Daoy (cell line): ENCODE measurements at places on chromosomes 2 and 18. TPM values are rescaled to one million over a fixed set of nuclear protein-coding genes. Genes with fewer than 3 reads are reported as not detected.

DNA sequence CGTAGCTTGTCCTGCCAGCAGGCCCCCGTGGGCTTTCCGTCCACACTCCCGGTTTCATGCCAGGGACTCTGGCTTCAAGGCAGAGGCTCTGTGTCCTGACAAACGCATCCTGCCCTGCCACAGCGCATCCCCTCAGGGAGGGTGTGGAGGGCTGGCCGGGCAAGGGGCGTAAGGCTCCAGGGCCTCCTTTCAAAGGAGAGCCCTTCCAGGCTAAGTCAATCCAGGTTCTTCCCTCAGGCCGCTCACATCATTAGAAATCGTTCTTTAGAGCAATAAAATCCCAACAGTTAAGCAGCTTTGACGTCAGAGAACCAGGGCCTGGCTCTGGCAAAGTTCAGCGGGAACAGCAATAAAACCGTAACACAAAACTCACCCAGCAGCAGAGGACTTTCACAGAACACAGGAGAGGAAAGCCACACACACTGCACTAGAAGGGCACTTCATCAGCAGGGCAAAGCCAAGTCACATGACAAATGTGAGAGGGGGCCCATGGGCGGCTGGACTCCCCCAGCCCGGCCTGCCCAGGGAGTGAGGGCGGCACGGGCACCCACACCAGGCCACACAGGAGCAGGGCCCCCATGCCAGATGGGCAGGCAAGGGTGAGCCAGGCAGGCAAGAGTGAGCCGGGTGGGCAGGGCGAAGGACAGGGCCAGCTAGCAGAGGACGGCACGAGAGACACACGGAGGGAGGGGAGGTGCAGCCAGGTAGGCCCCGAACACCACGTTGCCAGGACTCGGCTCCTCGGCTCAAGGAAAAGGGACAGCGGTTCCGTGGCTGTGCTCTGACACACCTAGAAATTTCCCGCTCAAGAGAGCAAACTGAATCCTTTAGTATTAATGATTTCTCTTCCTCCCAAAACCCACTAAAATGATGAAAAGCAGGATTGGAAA lies 52.0 kb downstream of the HDAC4 start:
- DNase-seq: no peak

GRCh38 chr2:235934059-235934773 lies 234.0 kb downstream of the GBX2 start:
- no peak for DNase-seq

- DNase-seq: no peak
Measured at GRCh38 chr18:13537022-13537780, 189.2 kb downstream of the FAM210A start.

- DNase-seq: no peak
Measured at GRCh38 chr2:29990129-29990528, 68.7 kb upstream of the ALK start.

- no peak for DNase-seq
Measured at GRCh38 chr2:42895134-42895790, 102.9 kb upstream of the HAAO start.

- no peak for DNase-seq
Measured at GRCh38 chr2:233409286-233409991, 55.1 kb downstream of the DGKD start.

GRCh38 chr2:234964631-234965461 lies 13.0 kb downstream of the SH3BP4 start:
- peak; percentile 66 for DNase-seq

- no peak for DNase-seq
Measured at GRCh38 chr2:52918551-52918950, 849.1 kb upstream of the CHAC2 start.

- no peak for DNase-seq
Measured at GRCh38 chr2:180938451-180938850, 42.0 kb upstream of the UBE2E3 start.

GRCh38 chr2:201260302-201260800 lies at the start of gene CASP8:
TSS of gene CASP8 (plus strand) at chr2:201260536. CDS start at chr2:201266487, 5,951 bp downstream.
- peak; percentile 71 for DNase-seq

DNA sequence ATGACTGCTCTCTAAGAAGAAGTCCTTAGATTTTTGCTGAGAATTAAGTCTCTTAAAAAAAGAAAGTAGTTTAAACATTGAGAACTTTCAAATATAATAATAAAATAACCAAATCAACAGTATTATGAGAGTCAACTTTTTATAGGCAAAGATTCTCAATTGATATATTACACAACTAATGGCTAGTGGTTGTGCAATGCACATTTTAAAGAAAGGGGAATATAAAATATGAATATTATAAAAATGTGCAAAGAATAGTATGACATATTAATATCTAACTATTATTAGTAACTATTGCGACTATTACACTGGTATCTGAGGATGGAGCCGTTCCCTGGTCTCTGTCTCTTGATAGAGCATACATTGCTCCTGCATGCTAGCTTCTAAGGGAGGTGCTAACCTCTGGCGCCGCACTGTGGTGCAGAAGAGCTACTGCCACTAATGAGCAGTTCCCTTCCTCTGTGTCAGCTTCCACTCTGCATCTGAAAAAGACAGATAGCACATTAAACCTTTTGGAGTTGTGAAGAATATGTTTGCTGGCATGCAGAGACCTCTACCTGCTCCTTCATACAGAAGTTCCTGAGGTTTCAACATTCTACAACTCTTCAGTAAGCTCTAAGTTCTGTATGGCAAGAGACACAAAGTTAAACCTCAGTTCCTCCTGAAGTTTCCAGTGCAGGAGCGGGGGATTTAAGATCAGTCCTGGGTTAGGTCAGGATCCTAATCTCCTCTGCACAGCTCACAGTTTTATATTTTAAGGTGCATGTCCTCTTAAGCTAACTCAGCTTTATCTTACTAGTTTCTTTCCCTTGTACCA lies 3.5 kb upstream of the SLC9A2 start:
- peak; percentile 58 for DNase-seq

DNA sequence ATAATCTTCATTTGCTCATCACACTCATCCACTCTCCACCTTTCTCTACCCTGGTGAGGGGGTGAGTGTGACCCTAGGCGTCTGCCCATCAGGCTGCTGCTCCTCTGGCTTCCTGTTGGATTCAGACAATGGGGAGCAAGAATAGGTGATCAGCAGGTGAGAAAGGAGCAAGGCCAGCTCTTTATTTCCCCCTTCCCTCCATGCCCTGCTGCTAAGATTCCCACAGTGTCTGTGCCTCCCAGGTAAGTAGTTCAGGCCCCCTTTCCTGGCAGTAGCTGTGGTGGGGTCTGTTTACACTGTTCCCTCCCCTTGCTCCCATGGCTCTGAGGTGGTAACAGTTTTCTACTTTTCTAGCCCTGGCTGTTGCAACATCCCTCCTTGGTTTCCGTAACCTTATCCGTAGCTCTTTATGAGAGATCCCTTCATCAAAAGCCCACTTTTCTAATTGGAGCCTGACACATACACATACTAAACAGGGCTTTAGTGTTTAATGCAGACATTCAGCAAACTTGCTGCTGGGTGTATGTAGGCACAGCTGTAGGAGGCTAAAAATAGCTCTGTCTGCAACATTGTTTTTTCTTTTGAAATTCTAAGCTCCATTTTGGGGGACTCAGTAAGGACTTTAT lies 27.5 kb downstream of the MAP2 start:
- DNase-seq: no peak

DNA sequence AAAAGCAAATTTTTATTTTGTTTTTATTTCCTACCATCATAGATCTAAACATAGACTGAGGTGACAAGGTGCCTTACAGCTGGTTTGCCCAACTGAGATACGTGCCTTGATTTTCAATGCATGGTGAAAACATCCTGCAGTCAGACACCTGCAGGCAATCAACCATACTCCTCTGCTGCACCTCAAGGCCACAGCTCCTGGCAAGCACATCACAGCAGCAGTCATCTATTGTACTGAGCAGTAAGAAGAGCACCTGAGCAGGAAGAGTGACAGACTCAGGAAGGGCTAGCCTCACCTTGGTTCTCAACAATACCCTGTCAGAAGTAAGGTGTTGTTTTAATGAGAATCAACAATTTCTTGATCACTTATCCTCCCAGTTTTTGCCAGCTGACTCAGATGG lies 1206.8 kb upstream of the NRXN1 start:
- no peak for DNase-seq

DNA sequence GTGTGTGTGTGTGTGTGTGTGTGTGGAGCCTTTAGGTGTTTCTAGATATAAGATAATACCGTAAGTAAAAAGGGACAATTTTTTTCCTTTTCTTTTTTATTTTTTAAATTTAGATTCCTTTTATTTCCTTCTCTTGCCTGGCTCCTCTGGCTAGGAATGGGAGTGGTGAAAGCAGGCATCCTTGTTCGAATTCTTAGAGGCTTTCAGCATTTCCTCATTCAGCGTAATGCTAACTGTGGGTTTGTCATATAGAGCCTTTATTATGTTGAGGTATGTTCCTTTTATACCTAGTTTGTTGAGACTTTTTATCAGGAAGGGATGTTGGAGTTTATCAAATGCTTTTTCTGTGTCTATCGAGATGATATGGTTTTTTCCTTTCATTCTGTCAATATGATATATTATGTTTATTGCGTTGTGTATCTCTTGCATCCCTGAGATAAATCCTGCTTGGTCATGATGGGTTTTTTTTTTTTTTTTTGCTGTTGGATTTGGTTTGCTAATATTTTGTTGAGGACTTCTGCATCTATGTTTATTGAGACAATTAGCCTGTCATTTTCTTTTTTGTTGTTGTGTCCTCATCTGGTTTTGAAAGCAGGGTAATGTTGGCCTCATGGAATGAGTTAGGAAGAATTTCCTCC lies 120.2 kb downstream of the XRCC5 start:
- DNase-seq: no peak

DNA sequence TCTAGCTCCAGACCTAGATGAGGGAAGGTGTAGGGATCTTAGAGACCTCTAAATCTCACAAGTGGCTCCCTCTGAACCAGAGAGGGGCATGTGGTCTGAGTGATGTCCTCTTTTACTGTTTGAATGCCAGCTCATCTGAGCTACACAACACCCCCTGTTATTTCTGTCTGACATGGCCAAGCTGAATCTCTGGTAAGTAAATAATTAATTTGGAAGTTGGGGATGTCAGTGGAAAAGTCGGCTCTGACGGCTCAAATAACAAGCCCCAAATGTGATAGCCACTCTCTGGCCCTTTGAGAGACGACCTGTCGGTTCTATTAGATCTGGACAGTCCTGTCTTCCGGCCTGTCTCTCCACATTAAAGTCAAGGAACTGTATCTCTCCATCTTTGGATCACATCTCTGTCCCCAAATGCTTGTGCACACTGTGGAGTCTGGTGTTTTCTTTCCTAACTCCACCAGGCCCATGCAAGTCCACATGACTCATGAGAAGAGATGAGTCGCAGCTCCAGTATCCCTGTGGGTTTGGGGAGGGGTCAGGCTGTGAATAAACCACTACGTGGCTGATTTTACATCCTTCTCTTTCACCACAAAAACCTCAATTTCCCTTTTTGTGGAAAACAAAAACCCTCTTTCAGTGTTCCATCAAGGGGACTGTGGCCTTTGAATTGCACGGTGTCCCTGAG lies 52.5 kb downstream of the SETBP1 start:
- DNase-seq: peak; percentile 85

DNA sequence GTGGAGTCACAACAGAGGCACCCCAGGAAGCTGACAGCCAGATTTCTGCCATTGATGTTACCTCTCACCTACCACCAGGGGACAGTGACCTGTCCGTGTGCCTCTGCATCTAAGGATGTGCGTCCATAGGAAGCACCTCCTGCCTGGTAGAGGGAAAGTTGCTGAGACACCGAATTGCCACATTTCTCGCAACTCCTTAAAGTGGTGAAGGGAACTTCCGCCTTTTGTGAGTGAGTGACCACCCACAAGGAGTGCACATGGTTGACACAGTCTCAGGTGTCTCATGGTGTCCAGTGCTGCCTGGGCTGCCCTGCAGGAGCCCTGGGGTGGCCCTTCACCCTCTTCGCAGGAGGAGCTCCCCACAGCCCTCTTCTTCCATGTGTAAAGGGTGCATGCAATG lies 201.8 kb downstream of the GBX2 start:
- no peak for DNase-seq

- no peak for DNase-seq
Measured at GRCh38 chr2:130787841-130788240, 32.5 kb downstream of the AMER3 start.

The MYO5B gene
- total RNA-seq: 2.8 and 3.1 TPM in 2 replicates

The VWA3B gene
- 0.77 TPM in 1 of 2 replicates, not detected in the other for total RNA-seq

The TMEM150A gene
- total RNA-seq: 0.65 and 4.0 TPM in 2 replicates

The MYL12B gene
- 154 and 183 TPM in 2 replicates for total RNA-seq

The AKAIN1 gene
- total RNA-seq: not detected in 2 replicates

The VSNL1 gene
- 0.09 and 2.1 TPM in 2 replicates for total RNA-seq

The RFTN2 gene
- 0.24 TPM in 1 of 2 replicates, not detected in the other for total RNA-seq

The UGT1A1 gene
- 0.03 and 0.06 TPM in 2 replicates for total RNA-seq

The ANKRD30BL gene
- total RNA-seq: not detected in 2 replicates

The CTNNA2 gene
- total RNA-seq: not detected in 2 replicates

The DPY30 gene
- 119 and 141 TPM in 2 replicates for total RNA-seq

The REG1B gene
- not detected in 2 replicates for total RNA-seq

The C1QL2 gene
- total RNA-seq: not detected in 2 replicates

The CD207 gene
- not detected in 2 replicates for total RNA-seq

The ABCG5 gene
- total RNA-seq: not detected in 2 replicates

The IL18RAP gene
- total RNA-seq: 0.12 TPM in 1 of 2 replicates, not detected in the other

The KIF5C gene
- total RNA-seq: 3.2 and 5.1 TPM in 2 replicates

The PER2 gene
- total RNA-seq: 1.7 and 3.3 TPM in 2 replicates

The ACADL gene
- total RNA-seq: not detected in 2 replicates

The RPRM gene
- total RNA-seq: 0.12 and 0.40 TPM in 2 replicates
